HEK293T (cell line): ENCODE measurements at places on chromosomes 2 and 18.
A peak's percentile ranks its signal among the peaks of the same experiment; 100 is the strongest.

- DNase-seq: no peak
Observed at GRCh38 chr2:26635401-26635800, 5.8 kb downstream of the CIB4 start.

DNA sequence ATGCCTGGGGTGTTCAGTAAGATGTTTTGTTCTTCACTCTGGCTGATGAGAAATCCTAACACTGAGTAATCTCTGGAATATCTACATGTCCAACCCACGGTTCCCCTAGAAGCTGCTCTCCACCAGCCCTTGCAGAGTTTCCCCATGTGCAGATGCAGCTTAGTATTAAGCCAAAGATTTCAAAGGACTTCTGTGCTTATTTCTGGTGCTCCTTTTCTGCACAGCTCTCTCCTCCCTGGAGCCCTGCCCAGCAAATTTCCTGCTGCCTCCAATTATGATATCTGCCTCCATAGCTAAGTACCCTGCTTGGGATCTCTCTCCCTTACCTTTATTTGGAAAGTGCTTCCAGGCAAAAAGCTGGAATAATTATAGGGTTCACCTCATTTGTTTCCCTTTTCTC is 949.3 kb downstream of the BCL11A start:
- no peak for DNase-seq

GRCh38 chr18:80143881-80144280 is 34.8 kb downstream of the ADNP2 start:
- no peak for DNase-seq

DNA sequence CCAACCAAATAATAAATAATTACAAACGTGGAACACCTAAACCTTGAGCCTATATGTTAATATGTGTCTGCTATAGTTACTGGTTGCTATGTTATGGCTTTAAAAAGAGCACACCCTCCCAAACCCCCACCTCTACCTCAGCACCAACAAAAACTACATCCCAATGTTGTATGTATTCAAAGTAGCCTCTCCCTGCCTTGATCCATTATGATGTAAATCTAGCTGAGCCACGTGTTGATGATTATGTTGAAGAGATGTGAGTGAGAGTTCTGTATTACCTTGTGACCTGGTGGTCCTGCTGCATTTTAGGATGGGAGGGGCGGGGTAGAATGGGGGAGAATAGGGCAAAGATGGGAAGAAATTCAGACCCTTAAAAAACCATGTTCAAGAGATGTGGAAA is 4.8 kb downstream of the MFSD6 start:
- DNase-seq: no peak

DNA sequence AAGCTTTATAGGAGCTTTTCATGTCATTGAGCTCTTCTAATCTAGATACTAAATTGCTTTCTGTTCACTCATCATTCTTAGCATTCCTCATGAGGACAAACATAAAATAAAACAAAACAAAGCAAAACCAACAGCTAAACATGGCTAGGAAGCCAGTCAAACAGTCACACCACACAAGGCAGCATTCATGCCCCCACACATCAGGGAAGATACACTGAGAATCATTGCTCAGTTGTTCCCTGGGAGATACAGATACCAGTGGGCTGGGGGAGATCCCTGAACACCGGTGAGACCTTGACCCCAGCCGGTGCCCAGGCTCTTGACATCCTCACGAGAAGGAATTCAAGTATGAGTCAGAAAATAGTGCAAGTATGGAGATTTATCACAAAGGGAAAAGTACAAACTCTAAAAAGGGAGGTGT is 177.9 kb upstream of the ARL4C start:
- no peak for DNase-seq

DNA sequence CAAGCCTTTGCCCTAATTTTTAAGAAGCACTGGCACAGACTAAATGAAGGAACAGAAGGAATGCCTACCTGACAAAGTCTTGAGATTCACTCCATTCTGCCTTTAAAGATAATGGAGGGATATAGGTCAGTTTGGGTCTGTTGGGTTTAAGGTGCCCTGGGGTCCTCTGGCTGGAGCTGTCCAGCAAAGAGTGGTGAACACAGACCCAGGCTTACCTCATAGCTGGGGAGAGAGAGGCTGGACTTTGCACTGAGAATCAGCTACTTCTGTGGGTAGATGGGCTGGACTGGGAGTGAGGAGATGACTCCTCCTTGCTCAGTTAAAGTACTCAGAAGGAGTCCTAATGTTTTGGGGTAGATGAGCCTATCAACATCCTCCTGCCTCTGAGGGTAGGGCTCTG is 64.4 kb upstream of the CXCR4 start:
- DNase-seq: no peak

DNA sequence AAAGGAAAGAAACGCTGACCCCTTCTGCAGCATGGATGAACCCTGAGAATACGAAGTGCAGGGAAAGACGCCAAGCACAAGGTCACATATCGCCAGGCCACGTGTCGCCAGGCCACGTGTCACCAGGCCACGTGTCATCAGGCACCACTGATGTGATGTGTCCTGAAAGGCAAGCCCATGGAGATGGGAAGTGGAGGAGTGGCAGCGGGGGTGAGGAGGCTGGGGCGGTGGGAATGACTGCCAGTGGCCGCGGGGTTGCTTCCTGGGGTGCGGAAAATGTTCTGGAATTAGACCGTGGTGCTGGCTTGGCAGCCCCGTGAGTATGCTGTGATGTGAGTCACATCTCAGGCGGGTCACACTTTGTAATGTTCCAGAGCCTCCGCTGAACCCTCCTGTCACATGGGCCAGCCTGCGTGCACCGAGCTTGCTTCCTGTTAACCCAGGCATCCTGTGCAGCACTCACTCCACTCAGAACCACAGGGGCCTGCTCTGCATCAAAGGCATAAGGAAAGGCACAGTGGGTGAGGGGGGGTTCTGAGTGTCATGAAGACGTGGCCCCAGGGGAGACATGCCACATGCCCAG is 39.0 kb downstream of the SLC66A2 start:
- no peak for DNase-seq

DNA sequence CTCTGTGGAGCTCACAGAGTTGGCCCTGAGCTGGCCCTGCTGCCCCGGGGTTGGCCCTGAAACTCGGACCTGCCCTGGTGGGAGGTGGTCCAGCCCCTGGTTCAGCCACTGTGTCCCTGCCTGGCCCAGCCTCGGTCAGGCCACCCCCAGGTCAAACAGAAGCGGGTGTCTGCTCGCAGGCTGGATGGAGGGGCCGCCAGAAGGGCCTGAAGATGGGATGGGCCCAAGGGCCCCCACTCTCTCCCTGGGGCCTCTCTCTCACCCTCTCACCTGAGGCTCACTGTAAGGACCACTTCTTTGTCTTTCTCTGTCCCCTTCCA is 25.1 kb upstream of the B3GNT7 start:
- DNase-seq: no peak

DNA sequence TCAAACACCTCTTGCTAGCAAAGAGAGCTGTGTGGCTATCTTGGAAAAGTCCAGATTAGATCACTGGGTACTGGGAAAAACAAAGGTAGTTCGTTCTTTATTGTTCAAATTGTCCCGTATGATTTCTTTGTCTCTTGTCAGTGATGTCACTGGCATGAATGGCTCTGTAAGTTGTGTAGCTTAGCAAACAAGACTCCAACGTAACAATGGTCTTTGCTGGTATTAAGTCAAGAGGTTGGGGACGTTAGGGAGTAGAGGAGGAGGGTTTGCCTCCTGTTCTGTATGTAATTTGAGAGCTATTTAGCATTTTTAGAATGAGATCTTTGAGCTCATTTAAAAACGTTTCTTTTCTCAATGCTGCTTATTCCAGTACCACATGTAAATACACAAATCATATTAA is 216.5 kb upstream of the SP5 start:
- no peak for DNase-seq

DNA sequence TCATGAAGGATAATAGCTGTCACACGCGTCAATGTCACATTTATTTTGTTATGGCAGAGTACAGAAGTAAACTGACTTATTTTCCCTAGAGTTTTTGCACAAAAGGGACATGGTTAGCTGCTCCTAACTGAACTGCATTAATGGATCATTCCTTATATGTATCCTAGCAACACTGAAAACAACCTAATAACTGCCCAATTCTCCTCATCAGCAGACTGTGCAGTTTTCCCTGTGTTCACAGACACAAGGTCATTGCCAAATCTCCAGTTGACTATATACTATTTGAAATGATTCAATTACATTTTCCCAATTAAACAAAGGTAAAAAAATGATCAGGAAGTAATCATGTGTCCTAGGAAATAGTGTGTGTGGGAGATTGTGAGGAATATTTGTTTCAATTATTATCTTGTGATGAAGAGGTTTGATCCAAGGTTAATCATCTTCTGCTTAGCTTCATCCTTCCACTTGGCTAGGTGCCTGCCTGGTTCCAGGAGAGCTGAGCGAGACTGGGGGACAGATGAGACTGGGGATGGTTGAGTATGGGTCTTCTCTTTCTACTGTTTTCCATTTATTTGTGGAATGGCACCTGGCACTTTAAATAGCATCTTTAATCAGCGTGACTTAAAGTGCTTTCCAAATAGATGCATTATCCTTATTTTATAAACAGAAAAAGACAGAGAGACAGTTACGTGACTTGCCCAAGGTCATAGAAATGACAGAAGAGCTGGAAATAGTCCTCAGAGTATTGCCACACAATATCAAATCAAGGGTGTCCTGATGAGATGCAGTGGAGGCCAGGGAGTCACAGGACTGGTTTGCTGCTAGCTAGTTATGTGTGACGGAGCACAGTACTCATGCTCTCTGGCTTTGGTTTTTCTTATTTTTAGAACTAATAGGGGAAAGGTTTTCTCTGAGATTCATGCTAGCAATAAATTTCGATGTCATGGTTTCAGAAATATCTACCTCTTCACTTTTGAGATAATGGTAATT is 335.6 kb downstream of the PIK3C3 start:
- DNase-seq: no peak

- no peak for DNase-seq
Observed at GRCh38 chr2:150653351-150653750, 165.9 kb upstream of the RND3 start.

GRCh38 chr18:56647071-56647470 is 4.1 kb upstream of the WDR7 start:
- no peak for DNase-seq

DNA sequence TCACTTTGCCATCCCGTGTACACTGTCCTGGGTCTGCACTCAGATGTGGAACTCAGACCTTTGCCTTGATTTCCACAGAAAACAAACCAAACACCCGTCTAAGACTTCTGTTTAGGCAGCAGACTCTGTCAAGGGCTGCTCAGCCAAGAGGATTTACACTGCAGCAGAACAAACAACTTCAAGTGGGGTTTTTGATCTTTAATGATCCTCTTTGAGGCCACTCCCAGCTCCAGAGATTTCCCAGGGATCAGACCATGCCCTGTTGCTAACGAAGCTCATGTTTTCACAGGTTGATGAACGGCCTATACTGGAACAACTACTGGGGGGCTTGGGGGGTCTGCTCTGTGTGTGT is 52.5 kb upstream of the LGALSL start:
- peak; percentile 26 for DNase-seq
